ENCODE measurements at places on chromosomes 16 and 17.
A peak's percentile ranks its signal among the peaks of the same experiment; 100 is the strongest.

DNA sequence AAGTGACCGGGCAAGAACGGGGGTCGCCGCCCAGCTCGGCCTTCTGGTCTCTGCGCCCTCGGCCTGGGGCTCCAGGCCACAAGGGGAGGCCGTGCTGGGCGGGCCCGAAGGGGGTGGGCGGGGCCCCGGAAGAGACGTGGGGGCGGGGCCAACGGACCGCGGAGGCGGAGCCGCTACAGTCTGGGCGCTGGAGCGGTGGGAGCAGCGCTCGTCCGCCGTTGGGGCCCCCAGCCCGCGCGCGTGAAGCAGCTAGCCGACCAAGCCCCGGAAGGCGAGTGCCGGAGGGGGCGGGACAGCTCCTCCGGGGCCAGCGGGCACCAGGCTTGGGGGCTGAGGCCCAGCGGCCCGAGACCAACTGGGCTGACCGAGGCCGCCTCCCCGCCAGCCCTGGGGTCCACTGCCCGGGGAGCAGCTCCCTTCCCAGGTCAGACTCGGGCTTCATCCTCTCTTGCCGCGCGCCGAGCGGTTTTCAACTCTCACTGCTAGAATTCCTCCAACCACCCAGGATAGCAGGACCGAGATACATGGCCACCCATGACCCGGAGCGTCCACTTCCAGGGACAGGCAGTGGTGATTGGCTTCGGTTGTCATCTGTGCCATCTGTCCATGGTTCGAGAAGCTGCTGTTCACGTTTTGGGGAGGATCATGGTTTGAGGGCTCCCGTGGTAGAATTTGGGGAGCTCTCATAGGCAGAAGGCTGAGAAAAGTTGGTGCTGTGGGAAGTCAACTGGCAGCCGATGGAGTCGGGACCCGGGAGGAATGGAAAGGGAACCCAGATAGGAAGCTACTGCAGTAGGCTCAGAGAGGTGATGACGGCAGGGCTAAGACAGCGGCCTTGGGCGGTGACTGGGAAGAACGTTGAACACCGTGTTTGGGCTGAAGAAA is 44.6 kb upstream of the LCMT1 start:
- no peaks in the 10 kb centered on the region for H3K36me3 ChIP-seq
- H3K4me1 ChIP-seq = no peaks in the 10 kb centered on the region
- DNase-seq = peak; percentile 93

DNA sequence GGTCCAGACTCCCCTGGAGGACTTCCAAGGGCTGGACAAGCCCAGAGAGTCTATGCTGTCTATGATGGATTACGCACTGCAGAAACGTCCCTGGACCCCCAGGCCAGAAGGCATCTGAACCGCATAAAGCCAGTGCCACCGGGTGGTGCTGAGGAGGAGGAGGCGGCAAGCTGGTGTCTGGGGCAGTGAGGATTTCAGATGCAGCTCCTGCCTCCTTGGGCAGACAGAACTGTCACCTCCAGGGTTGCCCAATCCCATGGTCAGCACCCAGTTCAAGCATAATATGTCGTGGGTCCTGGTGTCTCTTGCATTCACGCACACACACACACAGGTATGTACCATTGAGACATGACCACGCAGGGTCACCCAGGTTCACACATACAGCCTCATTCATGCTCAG is 25.6 kb downstream of the RAP1GAP2 start:
- no peak for DNase-seq
- H3K4me1 ChIP-seq = no peaks in the 10 kb centered on the region
- no peak overlapping the region for H3K27ac ChIP-seq
- H3K36me3 ChIP-seq = no peaks in the 10 kb centered on the region
- no peaks in the 10 kb centered on the region for H3K27me3 ChIP-seq

DNA sequence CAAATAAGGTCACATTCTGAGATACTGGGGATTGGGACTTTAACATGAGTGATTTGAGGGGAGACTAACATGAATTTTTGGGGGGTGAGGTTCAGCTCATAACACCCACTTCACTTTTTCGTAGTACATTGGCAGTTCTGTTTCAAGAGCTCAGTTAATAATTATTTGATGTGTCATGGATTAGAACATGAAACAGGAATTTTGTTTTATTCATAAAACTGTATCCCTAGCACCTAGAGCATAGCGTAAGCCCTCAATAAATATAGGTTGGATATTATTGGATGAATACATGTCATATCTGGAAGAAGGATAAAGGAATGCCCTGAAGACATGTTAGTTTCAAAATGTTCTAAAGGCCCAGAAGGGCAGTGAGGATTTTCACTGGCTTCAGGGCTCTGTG is 119.8 kb downstream of the PRKCA start:
- no peak for DNase-seq
- no peaks in the 10 kb centered on the region for H3K27me3 ChIP-seq
- H3K36me3 ChIP-seq = no peaks in the 10 kb centered on the region
- peaks cover 9% of the 10 kb centered on the region for H3K4me1 ChIP-seq

- peak; percentile 73 for DNase-seq
- H3K4me3 ChIP-seq = no peak overlapping the region
- peaks cover 13% of the 10 kb centered on the region for H3K4me1 ChIP-seq
- H3K27ac ChIP-seq = no peak overlapping the region
- no peaks in the 10 kb centered on the region for H3K36me3 ChIP-seq
- no peaks in the 10 kb centered on the region for H3K27me3 ChIP-seq
Observed at GRCh38 chr16:81136390-81137335, 40.5 kb upstream of the GCSH start.

- H3K27ac ChIP-seq = no peak overlapping the region
- no peak overlapping the region for H3K4me3 ChIP-seq
- H3K4me1 ChIP-seq = no peaks in the 10 kb centered on the region
- no peaks in the 10 kb centered on the region for H3K36me3 ChIP-seq
- H3K27me3 ChIP-seq = no peaks in the 10 kb centered on the region
Observed at GRCh38 chr17:2412561-2413021, 11.7 kb upstream of the MNT start.

DNA sequence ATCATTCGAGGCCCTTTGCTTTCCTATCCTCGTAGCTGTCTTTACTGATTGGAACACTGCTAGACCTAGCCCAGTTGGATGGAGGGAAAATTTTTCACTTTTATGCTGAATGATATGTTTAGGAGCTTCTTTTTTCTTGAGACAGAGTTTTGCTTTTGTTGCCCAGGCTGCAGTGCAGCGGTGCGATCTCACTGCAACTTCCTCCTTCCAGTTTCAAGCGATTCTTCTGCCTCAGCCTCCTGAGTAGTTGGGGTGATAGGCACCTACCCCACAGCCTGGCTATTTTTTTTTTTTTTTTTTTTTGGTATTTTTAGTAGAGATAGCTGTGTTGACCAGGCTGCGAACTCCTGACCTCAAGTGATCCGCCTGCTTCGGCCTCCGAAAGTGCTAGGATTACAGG is 17.3 kb upstream of the PSMC5 start:
- DNase-seq = no peak
- H3K36me3 ChIP-seq = peaks cover 40% of the 10 kb centered on the region
- no peak overlapping the region for H3K27ac ChIP-seq
- H3K4me1 ChIP-seq = no peaks in the 10 kb centered on the region
- H3K27me3 ChIP-seq = no peaks in the 10 kb centered on the region

- no peak overlapping the region for H3K27ac ChIP-seq
- no peak for DNase-seq
- no peak overlapping the region for H3K4me3 ChIP-seq
- H3K27me3 ChIP-seq = no peaks in the 10 kb centered on the region
Observed at GRCh38 chr16:12917246-12917645, 15.8 kb downstream of the SHISA9 start.

GRCh38 chr16:56747486-56748045 is 17.6 kb downstream of the NUP93 start:
- no peak overlapping the region for H3K27ac ChIP-seq
- H3K27me3 ChIP-seq = no peaks in the 10 kb centered on the region
- H3K4me3 ChIP-seq = no peak overlapping the region

GRCh38 chr16:3739636-3740035 is 22.3 kb upstream of the TRAP1 start:
- peaks cover 7% of the 10 kb centered on the region for H3K36me3 ChIP-seq
- no peaks in the 10 kb centered on the region for H3K27me3 ChIP-seq
- no peak overlapping the region for H3K27ac ChIP-seq

DNA sequence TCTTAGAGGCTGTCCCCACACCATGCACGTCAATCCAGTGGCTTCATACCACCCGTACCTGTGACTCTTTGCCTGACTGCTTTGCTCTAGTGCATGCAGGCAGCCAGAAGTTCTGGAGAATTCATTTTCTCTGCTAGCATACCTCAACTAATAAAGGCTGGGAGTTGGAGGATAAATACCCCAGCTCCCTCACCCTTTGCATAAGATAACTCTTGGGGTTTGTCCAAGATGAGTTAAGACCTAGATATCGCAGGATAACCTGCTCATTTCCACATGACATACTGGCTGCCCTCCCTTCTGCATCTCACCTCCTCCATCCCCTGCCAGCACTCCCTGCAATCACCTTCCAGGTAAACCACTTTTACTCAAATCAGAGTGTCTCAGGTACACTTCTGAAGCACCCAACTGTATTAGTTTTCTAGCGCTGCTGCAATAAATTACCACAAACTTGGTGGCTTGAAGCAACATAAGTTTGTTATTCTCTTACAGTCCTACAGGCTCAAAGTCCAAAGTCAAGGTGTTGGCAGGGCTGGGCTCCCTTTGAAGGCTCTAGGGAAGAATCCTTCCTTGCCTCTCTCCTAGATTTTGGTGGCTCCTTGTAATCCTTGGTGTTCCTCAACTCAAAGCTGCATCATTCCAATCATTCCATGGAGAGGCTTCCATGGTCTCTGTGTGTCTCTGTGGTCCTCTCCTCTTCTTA is 146.8 kb downstream of the CRLF3 start:
- DNase-seq = no peak
- no peaks in the 10 kb centered on the region for H3K4me1 ChIP-seq
- no peaks in the 10 kb centered on the region for H3K27me3 ChIP-seq
- no peaks in the 10 kb centered on the region for H3K36me3 ChIP-seq

Data from neural progenitor cell (in vitro differentiated cells).